Mesenteric fat pad (tissue), 1 donor: ENCODE measurements at places on chromosomes 11 and 22. TPM values are rescaled to one million over a fixed set of nuclear protein-coding genes. Genes with fewer than 3 reads are reported as not detected.

DNA sequence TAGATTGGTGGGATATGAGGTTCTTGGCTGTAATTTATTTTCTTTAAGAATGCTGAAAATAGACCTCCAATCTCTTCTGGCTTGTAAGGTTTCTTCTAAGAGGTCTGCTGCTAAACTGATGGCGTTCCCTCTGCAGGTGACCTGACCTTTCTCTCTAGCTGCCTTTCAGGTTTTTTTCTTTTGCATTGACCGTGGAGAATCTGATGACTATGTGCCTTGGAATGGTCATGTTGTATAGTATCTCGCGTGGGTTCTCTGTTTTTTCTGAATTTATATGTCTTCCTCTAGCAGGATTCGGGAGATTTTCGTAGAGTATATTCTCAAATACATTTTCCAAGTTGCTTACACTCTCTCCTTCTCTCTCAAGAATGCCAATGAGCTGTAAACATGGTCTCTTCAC lies 122.2 kb downstream of the DDX10 start:
- DNase-seq: no peak

DNA sequence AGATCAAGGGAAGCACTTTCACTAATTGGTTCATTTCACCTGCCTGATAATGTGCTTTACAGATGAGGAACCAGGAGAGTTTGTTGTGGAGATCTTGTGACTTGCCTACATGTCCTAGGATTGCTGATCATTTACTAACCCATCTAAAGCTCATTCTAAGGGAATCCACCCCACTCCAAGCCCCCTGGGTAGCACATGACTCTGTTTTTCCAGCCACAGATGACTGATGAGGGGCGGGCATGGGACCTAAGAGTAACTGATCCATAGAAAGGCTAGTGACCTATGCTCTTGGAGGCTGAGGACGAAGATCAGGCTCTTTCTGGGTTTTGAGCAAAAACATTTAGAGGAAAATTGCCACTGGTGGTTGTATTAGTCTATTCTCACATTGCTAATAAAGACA lies 378.1 kb downstream of the CADM1 start:
- DNase-seq: peak; percentile 2

GRCh38 chr11:75428281-75428724 lies 4.7 kb downstream of the KLHL35 start:
- DNase-seq: no peak

DNA sequence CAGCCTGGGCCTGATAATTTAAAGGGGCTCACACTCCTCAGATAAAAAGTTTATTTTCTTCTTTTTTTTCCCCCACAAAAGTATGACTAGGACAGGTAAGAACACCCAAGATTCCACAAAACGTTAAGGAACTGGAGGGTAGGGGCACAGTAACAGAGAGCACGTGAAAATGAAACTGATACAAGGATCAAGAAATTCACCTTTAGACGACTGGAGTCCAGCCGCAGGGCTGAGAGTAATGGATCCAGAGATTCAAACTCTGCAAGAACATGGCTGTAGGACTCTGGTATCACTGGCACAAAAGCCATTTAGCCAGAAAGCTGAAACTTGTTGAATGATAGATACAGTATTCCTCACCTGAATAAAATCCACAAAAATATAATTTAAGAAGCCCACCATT lies 4.4 kb downstream of the HPS5 start:
- no peak for DNase-seq

GRCh38 chr22:48204296-48204695 lies 1441.8 kb downstream of the TBC1D22A start:
- DNase-seq: no peak

GRCh38 chr11:13216711-13217075 lies 60.9 kb upstream of the BMAL1 start:
- no peak for DNase-seq

GRCh38 chr11:102994105-102994504 lies 38.6 kb upstream of the MMP13 start:
- DNase-seq: no peak

DNA sequence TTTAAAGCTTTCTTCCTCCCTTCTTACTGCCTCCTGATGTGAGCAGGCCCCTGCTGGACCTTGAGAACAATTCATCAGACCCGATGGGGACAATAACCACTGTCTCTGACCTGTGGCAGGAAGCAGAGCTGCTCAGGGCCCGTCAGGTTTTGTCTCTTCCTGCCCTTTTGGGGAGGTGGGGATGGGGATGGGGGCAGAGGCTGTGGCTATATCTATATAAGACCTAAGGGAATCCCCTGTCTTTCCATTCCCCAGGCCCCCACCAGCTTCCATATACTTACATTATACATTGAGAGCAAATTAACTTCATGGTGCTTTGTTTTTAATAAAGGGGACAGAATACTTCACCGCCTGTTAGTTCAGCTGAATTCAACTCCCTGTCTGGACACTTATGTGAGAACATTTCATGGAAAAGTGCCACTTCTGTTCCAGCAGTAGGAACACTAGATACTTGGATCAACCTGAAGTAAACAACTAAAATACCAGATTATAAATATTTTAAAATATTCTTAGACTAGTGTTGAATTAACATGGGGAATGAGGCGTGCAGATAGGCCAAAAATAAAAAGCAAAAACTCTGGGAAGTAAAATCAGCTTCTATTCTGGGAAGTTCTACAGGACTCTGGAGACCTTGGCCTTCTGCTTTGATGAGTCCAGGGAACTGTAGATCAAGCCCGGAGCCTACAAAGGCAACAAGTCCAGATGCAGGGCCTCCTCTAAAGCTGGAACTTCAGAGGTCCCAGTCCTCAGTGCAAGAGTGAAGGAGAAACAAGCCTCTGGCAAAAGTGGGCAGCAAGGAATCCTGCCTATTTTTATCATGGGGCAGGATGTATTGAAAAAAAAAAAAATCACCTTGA lies 11.1 kb downstream of the ZP1 start:
- DNase-seq: peak; percentile 64

DNA sequence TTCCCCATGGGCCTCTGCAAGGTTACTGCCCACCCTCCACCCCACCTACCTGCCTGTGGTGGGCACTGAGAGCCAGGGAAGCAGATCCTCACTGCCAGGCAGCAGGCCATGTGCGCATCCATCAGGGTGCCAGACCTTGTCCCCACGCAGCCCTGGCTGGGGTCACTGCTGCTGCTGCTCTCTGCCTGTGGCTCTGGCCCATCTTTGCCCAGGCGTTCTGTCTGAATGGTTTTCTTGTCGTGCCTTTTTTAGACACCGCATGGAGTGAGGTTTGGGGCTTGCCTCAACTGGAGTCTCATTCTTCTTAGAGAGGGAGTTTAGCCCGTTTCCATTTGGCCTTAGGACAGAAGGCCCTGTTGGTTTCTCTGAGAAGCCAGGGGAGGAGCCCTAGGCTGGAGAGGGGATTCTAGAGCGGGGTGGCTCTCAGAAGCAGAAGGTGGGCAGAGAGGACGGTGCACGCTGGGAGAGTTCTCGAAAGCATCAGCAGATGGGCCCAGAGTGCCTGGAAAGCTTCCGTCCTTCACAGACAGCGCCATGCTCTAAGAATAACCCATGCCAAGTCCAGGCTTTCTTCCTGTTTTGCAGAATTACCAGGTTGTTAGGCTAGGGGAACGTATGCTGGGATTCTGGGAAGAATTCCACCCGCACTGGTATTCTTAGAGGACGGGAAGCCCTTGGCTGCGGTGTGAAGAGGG lies 8.1 kb downstream of the TANGO2 start:
- no peak for DNase-seq

GRCh38 chr22:39556970-39557841 lies 13.3 kb upstream of the CACNA1I start:
- DNase-seq: no peak

- no peak for DNase-seq
Observed at GRCh38 chr22:23253475-23254055, 73.3 kb downstream of the BCR start.

GRCh38 chr22:45717789-45718188 lies 46.2 kb downstream of the ATXN10 start:
- DNase-seq: no peak

GRCh38 chr11:1749395-1750351 lies 722 bp downstream of the IFITM10 start:
- DNase-seq: no peak

GRCh38 chr22:28430466-28431025 lies 249.1 kb downstream of the TTC28 start:
- no peak for DNase-seq

DNA sequence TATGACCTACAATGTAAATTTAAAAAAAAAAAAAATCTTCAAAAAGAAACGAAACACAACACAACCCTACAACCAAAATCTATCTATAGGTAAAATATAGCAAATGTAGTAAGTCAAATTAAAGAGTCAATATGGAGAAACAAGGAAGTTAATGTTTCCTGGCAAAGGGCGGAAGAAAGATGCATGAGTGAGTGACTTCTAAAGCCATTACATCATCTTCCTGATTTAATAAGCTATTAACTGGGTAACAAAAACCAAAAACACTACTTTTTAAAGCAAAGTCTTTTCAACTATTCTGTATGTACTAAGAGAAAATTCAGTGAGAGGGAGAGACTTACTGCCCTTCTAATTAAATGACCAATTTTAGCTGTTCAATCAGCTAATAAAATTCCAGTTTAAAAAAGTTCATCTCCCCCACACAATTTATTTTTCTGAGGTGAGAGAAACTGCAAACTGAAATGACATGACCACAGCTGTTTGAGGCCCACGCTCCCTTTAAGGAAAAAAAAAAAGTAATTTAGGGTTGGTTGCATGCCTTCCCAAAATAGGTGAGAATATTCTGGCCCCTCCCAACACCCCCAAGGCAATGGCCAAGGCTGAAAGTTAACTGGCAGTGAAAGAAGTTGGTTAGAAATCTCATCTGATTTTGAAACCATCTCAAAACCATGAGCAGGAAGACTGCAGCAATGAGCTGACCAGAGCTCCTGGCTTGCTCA lies 5.9 kb downstream of the SF1 start:
- DNase-seq: no peak

GRCh38 chr11:8810540-8811301 lies 100.3 kb upstream of the AKIP1 start:
- DNase-seq: no peak

DNA sequence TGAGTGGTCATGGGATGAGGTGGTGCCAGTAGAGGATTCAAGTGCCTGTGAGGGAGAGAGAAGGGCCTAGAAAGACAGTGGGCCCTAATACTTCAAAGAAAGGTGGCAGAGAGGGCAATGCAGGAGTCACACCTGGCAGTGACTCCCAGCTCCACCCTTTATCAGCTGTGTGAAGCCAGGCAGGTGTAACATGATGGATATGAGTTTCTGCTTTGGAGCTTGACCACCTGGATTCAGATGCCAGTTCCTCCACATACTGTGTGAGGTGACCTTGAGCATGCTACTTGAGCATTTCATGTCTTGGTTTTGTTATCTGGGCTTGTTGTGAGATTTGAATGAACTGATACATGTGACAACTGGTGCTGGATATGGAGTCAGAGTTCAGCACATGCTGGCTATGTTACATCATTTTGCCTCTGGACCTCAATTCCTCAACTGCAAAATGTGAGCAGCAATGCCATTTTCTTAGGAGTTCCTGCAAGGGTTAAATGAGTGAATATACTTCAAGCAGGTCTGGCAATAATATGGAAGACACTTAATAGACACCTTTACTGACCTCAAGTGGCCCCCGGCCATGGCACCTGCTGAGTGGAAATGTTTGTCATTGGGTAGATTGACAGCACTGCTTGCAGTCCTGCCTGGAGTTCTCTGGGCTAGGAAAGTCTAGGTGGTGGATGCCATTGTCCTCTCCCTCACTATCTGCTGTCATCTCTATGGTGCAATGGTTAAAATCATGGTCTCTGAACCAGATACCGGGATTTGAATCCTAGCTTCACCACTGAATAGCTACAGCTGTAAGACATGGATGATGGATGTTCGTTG lies 83.3 kb downstream of the MICAL2 start:
- DNase-seq: no peak

- no peak for DNase-seq
Observed at GRCh38 chr11:26702406-26702805, 19.5 kb downstream of the SLC5A12 start.

DNA sequence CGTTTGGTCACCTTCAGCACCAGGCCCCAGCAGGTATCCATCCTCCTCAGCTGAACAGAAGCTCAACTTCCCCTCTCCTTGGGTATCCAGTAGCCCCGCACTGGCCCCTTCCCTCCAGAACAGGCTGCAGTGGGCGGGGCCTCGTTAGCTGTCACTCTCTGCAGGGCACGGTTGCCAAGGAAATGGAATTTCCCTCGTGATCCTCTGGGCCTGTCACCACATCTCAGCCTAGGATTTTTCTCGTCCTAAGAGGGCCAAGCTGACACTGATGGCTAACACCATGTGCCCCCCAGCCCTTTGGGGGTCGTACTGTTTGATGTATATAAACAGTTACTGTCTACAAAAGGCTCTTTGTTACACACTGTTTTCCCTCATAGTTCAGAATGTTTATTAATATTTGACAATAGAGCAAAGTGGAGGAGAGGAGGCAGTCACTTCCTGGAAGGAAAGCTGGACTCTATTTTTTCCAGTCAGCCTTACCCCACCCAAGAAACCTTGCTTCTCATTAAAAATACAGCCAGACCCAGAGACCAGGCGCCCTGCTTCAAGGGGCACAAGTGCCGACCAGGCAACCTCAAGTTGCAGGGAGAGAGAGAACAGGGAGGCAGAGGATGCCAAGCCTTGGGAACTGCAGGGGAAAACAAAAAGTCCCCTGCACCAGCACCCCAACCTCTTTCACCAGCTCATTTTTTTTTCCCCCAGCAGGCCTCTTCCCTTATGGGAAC lies 44.5 kb downstream of the FEZ1 start:
- peak; percentile 59 for DNase-seq

- DNase-seq: no peak
Observed at GRCh38 chr11:96097844-96098421, 174.0 kb upstream of the MTMR2 start.

DNA sequence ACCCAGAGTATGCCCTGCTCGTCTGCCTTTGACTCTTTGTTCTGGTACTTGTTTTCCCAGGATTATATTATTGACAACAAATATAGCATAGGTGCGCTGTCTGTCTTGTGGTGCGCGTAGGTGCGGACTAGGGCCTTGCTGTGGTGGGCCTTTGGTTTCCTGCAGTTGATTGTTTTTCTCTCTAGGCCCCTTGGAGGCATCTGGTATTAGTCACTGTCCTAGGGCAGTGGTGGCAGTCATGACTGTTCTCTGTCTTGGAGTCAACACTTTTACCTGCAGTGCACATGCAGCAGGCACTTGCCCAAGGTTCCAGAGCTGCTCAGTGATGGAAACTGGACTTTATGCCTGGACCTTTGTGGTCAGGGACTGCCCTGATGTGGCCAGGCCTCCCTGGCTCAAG lies 18.6 kb downstream of the PPP6R2 start:
- no peak for DNase-seq

- DNase-seq: no peak
Observed at GRCh38 chr11:103902994-103903393, 133.4 kb upstream of the DDI1 start.

GRCh38 chr22:27245056-27245455 lies 556.5 kb downstream of the MN1 start:
- no peak for DNase-seq

GRCh38 chr22:46262449-46263215 lies 511 bp downstream of the PKDREJ start:
- DNase-seq: peak; percentile 90

OR5B21 gene
- total RNA-seq: not detected

OR8A1 gene
- total RNA-seq: not detected

DENND6B gene
- 2.2 TPM for total RNA-seq

GRIK4 gene
- total RNA-seq: 0.10 TPM

OR8D2 gene
- total RNA-seq: not detected

MYEOV gene
- 31.4 TPM for total RNA-seq

CHST1 gene
- total RNA-seq: 3.2 TPM

MIOX gene
- not detected for total RNA-seq

RBMXL2 gene
- total RNA-seq: not detected

SLN gene
- total RNA-seq: not detected

MUC15 gene
- total RNA-seq: not detected
